Activated naive CD8-positive, alpha-beta T cell treated with anti-CD3 and anti-CD28 coated beads, Interleukin-2, amount 10 ng/mL, durations not matched to agents 7 days and 5 days (primary cell): ENCODE measurements at places on chromosomes 5 and 9. TPM values are rescaled to one million over a fixed set of nuclear protein-coding genes. Genes with fewer than 3 reads are reported as not detected.

DNA sequence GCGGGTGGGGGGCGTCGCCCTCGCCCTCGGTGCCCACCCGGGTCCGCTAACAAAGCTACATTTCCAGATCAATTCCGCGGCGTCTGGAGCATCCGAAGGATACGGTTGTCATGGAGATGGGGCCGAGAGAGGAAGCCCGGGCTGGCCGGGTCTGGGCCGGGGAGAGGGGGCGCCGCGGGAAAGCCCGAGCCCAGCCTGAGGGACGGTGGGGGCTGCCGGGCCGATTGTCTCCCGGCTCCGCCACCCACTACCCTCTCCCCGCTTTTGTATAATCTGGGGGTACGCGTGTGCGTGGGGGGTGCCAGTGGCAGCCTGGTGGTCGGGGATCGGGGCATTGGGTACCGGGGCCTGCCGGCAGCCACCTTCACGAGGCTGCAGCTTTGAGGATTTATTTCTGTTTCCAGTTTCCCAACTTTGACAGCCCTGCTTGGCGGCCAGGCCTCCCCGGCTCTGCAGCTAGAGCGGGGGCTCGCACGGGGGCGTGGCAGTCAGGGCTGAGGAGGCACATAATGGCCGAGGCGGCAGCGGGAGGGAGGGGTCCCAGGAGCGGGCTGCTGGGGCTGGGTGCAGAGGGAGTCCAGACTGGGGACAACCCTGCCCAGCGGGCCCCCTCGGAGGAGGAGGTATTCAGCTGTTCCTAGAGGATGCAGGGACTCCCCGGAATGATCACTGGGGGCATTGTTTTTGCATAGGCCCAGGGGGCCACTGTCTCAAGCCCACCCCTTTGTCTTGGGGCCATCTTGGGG lies 626 bp downstream of the PSD2 start:
- no peak for DNase-seq

GRCh38 chr5:149367249-149367971 lies 9.6 kb downstream of the PCYOX1L start:
- peak; percentile 52 for DNase-seq

The DMGDH gene
- total RNA-seq, result not detected

GRCh38 chr5:40479939-40480338 lies 199.8 kb upstream of the PTGER4 start:
- no peak for DNase-seq

DNA sequence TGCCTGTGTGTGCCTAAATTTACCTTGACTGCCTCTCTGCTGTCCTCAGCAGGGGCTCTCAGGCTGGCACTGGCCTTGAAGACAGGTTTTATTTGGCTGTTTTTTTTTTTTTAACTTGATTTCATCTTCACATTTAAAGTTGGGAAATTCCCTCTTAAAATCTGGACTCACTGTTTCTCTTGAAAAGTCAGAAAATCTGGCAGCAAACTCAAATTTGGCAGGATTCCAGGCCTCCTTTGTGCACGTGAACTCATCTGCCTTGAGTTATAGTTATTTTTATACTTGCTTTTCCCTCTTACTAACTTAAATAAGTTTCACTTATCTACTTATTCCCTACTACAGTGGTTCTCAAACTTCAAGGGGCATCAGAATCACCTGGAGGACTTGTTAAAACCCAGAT lies 118.4 kb upstream of the MAP3K1 start:
- DNase-seq, result no peak
